ENCODE measurements at places on chromosomes 13 and 19.

DNA sequence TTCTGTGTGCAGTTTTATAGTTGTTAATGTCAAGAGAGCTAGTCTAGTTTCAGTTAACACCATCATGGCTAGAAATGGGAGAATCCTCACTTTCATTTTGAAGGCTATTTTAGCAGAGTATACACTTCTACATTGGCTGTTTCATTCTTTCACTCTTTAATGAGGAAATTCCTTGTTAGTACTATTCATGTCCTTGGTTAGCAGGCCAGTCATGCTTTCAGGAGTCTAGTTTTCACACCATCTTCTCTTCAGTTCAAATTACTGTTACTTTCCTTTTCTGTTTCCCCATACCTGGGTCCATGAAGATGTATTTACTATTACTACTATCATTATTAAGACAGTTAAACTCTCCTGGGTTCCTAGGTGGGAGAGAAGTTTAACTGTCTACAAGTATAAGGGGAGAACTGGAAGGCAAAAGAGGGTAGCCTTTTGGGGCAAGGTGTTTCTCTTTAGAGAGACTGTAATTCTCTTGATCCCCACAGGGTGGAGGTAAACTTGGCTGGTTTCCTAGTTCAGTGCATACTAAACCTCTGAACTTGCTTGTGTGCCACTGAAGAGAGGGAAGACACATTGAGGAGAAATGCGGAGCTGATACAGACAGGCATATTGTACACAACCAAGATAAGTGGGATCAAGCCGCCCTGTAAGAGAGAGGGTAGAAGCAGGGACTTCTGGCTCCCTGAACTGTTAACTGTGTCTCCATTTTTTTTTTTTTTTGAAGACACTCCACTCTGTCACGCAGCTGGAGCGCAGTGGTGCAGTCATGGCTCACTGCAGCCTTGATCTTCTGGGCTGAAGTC is 41.3 kb upstream of the IGFL4 start:
- peak; percentile 60 for DNase-seq

DNA sequence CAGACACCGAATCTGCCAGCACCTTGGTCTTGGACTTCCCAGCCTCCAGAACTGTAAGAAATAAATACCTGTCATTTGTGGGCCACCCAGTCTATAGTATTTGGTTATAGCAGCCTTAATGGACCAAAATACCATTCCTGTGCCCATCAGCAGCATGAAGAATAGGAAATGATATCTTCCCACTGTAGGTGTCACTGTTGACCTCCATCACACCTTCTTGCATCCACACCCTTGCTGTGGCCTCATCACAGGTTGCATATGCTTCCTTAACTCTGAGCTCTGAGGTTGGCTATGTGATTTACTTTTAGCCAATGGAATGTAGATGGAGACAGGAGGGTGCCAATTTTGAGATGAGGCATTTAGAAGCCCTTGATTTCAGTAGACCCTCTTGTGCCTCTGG is 242.0 kb upstream of the TSHZ3 start:
- no peak for DNase-seq

GRCh38 chr19:33950091-33950750 is 153.6 kb downstream of the KCTD15 start:
- DNase-seq: peak; percentile 4

DNA sequence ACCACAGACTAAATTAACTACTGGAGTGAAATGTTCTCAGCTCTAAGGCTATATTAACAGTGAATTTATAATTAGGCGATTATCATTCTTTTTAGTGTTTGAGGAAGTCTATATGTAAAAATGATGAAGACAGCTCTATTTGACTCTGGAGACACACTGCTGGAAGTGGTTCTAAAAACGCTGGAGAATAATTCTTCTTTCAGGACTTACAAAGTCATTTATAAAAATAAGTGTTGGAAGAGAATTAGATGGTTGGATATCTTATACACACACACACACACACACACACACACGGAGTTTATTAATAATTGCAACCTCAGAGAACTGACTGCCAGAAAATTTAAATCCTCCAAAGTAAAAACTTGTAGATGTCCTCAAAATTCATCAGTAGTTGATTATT is 1171.3 kb downstream of the EFNB2 start:
- DNase-seq: no peak

- DNase-seq: peak; percentile 69
Measured at GRCh38 chr13:24459234-24459633, 53.3 kb downstream of the PARP4 start.

- DNase-seq: no peak
Measured at GRCh38 chr13:79528759-79529191, 47.8 kb downstream of the NDFIP2 start.

DNA sequence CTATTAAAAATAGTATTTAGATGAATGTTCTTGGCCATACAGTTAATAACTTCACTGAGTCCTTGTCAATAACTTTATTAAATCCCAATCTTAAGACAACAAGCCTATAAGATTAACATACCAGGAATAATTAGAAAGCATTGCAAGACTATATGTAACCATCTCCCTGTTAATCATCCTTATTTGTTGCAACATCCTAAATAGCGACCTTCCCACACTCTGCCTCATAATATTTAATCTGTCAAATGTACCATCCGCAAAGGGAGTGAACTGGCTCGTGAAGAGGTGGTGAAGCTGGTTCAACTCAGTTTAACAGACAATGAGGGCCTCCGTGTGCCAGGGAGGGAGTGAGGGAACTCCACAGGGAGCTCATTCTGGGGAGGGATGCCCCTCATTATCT is 33.9 kb downstream of the KL start:
- peak; percentile 20 for DNase-seq

GRCh38 chr13:99704390-99704789 is 203.1 kb downstream of the TM9SF2 start:
- no peak for DNase-seq

DNA sequence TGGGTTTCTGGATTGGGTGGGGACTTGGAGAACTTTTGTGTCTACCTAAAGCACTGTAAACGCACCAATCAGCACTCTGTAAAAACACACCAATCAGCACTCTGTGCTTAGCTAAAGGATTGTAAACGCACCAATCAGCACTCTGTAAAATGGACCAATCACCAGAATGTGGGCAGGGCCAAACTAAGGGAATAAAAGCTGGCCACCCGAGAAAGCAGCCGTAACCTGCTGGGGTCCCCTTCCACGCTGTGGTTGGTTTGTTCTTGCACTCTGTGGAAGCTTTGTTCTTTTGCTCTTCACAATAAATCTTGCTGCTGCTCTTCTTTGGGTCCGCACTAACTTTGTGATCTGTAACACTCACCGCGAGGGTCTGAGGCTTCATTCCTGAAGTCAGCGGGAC is 37.3 kb downstream of the LIG4 start:
- no peak for DNase-seq

DNA sequence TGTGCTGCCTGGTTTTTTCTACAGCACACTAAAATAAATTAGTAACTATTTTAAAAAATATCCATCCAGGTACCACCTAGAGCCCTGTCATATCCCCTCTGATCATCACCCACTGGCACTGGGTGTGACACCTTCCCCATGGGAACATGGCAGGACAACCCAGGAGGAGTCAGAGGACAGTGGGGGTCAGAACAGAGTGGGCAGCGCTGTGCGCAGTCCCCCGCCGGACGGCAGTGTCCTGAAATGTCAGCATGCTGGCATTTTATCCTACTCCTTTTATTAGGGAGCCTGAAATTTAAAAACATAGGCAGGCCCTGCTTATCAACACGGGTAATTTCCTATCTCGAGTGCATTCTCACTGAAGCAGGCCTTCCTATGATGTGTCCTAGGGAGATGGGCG is 42.1 kb upstream of the GAS6 start:
- no peak for DNase-seq

- no peak for DNase-seq
Measured at GRCh38 chr19:46492841-46493235, 2.8 kb downstream of the PNMA8B start.

- no peak for DNase-seq
Measured at GRCh38 chr19:17522988-17523872, 11.8 kb downstream of the PGLS start.

DNA sequence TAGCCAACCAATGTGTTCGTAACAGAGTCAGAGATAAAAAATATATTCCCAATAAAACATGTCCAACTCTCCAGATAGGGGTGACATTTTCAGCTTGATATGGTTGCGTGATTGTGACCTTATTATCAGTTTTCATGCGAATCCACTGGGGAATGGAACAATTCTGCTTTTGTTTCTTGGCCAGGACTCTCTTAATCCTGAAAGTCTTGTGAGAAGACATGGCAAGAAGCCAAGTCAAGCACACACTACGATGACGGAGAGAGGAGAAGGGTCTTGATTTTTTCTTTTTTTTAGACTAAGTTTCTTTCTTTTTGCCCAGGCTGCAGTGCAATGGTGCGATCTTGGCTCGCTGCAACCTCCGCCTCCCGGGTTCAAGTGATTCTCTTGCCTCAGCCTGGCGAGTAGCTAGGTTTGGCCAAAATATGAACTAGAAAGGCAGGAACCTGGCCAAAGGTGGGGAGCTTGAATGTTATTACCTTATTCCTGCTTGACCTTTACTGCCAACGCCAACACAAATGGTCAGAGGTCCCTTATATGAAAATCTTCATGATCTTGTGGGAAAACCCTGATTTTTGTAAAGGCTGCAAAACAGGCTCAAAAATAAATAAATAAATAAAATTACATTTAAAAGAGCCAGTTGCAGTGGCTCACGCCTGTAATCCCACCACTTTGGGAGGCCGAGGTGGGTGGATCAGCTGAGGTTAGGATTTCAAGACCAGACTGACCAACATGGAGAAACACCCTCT is 14.5 kb downstream of the ZNF816 start:
- no peak for DNase-seq

DNA sequence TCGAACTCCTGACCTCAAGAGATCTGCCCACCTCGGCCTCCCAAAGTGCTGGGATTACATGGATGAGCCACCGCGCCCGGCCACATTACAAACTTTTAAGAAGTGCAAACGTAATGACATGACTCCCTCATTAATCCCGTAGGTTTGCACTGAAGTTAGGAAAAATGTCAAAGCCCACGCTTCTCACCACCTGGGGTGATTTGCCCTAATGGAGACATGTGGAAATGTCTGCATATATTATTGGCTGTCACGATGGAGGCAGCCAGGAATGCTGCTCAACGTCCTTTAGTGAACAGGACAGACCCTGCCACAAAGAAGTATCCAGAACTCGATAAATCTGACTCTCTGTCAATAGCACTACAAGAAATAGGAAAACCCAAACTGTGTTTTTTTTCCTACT is 21.0 kb downstream of the NLRP9 start:
- DNase-seq: no peak

DNA sequence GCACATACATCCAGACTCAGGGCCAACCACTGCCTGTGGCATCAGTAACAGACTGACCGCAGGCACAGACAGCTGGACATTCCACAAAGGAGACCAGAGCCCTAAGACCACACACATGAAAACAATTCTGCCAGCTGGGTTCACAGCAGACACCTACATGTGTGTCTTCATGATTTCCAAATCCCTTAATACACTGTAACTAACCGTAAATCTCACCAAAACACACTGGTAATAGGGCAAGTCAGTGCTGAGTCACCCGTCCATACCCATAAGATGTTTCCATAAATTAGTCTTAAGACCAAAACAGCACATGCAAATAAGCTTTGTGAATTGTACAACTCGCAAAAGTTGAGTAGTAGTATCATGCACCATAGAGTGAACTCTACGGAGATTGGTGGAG is 65.4 kb downstream of the TUBGCP3 start:
- DNase-seq: peak; percentile 26

DNA sequence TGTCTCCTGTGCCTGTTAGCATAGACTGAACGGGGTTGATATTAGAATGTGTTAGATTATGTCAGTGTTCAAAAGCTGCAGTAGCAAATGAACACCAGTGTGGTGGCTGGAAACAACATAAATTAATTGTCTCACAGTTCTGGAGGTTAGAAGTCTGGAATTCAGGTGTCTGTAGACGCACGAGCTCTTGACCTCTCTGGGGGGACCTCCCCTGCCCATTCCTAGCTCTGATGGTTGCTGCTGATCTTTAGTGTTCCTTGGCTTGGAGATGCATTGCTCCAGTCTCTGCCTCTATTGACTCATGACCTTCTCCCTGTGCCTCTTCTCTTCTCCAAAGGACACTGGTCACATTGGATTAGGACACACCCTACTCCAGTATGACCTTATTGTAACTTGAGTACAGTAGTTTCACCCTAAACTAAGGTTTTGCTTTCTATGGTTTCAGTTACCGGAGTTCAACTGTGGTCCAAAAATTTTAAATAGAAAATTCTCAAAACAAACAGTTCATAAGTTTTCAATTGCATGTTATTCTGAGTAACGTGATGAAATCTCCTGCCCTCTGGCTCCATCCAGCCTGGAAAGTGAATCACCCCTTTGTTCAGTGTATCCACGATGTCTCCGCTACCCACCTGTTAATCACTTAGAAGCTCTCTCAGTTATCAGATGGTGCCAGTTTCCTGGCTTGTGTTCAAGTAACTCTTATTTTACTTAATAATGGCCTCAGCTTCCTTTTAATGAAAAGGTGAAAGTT is 273.2 kb downstream of the MYO16 start:
- no peak for DNase-seq

- no peak for DNase-seq
Measured at GRCh38 chr19:17074634-17075034, 618 bp downstream of the HAUS8 start.

- peak; percentile 98 for DNase-seq
Measured at GRCh38 chr13:46296921-46297320, 85.2 kb downstream of the LRRC63 start.

GRCh38 chr13:109941951-109942350 is 155.6 kb upstream of the IRS2 start:
- DNase-seq: peak; percentile 86

DNA sequence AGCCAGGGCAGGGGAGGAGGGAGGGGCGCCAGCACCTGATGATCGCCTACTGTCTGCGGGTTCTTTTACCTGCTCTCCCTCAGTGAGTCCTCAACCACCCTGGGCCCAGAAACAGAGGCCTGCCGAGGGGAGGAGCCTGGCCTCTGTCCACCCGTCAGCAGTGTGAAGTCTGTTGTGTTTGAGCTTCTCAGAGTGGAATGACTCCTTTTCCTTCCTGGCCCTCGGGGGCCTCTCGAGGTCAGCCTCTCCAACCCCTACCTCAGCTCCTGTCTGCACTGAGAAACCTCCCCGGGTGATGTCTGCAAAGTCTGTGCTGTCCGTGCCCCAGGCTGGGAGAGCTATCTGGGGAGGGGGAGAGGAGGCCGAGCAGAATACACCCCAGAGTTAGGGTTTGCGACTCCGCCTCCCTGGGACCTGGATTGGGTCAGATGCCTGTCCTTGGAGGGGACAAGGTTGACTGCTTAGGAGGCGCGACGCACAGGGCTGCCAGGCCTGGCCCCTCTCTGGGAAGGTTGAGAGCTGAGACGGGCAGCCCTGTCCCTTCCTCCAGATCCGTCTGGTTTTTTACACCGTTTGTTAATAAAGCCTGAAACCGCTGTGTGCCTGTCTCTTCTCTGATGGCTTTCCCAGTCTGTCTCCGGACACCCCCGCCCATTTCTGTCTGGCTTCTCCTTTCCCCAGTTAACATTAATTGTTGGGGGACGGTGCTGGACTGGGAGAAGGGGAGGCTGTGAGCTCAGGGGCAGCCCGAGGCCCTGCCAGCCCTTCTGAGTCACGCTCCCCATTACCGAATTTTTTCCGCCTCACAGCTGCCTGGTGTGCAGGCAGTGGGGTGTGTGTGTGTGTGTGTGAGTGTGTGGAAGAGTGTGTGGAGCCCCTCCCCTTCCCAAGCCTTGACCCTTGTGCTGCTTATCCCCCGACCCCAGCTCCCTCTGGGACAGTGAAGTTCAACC is 989 bp upstream of the SSC5D start:
- peak; percentile 95 for DNase-seq
